NCI-H1436 treated with DMSO at 0.1 percent for 48 hours (cell line): ENCODE measurements at places on chromosomes 3 and 15.

GRCh38 chr3:47429476-47430270 lies 46.1 kb downstream of the SCAP start:
- DNase-seq = no peak

GRCh38 chr3:17052363-17052762 lies 167.6 kb downstream of the PLCL2 start:
- DNase-seq = no peak

DNA sequence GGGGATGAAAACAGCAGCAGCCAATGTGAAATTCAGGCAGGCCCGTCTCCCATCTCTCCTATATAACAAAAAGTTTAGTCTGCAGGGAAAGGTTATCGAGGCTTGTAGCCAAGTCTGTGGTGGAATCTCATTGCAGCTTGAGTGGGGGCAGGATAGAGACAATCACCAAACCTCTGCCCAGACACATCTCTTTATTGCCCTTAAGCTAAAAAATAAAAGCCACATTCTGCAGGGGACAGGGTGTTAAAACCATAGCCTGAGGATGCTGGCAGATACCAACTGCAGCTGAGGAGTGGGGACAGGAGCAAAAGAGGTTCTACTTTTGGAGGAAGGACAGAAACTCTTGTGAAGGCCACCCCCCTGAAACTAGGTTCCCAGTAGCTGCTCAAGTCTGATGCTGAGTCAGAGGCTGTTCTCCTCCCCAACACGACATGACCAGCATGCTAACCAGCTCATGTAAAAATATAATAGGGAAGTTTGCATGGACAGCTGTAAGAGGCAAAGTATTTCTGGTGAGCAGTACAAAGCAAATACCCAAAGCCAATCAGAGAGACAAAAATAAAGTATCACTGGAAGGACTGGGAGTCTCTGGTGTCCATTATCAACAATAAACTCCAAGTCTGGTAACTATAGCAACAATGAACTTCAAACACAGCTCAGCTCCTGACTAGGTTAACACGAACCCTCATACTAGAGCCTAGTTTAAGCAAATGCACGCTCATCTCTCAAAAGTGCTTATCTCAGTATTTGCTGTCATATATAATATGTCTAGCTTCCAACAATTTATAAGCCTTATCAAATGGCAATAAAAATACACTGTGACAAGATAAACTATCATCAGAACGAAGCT lies 362.2 kb upstream of the SLCO3A1 start:
- DNase-seq = no peak

GRCh38 chr3:8341821-8342247 lies 159.8 kb upstream of the LMCD1 start:
- DNase-seq = no peak

GRCh38 chr15:90684281-90684680 lies 32.9 kb upstream of the BLM start:
- DNase-seq = no peak

DNA sequence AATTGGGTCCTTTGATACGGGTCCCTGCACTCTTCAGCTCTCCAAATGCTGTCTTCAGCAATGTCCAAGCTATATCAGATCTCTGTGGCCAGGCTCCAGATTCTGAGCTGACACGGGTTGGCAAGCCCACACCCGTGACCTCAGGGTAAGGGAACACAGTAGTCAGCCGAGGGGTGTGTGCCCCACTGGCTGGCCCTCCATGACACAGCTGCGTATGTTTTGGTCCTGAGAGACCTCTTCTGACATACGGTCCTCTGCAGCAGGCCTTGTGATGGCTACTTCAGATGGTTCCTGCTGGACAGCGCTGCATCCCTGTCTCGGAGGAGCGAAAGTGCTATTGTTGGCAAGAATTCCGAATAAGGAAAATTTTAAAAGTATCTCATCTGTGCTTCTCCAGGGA lies 85.2 kb upstream of the ADAMTS17 start:
- DNase-seq = no peak

DNA sequence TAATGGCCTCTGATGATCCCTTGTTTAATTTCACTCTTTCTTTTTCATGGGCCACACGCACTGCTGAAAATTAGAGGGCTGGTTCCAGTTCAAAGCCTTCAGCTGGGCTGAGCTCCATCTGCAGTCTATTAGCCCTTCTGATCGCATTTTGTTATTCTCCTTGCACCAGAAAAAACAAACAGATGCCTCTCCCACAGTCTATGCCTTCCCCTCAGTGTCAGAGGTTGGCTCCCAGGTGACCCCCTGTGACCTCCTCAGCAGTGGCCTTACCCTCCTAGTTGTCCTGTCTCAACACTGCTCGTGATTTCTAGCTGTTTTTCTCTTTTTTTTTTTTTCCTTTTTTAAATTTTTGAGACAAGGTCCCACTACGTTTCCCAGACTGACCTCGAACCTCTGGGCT lies 77.1 kb upstream of the PRTG start:
- no peak for DNase-seq

GRCh38 chr3:155876503-155876902 lies 6.1 kb downstream of the GMPS start:
- DNase-seq = no peak

DNA sequence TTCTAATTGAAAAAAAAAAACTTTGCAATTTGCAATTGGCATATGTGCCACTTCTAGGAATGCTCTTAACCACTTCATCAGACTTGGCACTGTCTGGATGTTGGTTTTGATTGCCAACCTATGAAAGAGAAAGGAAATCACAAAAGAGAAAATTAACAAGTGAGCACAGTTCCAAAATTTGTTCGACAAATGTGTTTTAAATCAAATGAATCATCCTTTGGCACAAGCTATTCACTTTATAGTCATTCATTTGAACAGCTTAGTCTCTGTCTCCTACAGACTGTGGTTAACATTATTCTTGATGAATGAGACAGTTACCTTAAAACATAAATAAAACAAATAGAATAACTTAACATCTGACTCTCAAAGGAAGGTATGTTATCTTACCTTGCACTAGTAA lies 265.0 kb downstream of the EPHA3 start:
- DNase-seq = no peak

GRCh38 chr3:116188231-116188785 lies 257.0 kb downstream of the LSAMP start:
- DNase-seq = no peak

- DNase-seq = no peak
Measured at GRCh38 chr3:110568246-110568645, 503.4 kb upstream of the NECTIN3 start.

DNA sequence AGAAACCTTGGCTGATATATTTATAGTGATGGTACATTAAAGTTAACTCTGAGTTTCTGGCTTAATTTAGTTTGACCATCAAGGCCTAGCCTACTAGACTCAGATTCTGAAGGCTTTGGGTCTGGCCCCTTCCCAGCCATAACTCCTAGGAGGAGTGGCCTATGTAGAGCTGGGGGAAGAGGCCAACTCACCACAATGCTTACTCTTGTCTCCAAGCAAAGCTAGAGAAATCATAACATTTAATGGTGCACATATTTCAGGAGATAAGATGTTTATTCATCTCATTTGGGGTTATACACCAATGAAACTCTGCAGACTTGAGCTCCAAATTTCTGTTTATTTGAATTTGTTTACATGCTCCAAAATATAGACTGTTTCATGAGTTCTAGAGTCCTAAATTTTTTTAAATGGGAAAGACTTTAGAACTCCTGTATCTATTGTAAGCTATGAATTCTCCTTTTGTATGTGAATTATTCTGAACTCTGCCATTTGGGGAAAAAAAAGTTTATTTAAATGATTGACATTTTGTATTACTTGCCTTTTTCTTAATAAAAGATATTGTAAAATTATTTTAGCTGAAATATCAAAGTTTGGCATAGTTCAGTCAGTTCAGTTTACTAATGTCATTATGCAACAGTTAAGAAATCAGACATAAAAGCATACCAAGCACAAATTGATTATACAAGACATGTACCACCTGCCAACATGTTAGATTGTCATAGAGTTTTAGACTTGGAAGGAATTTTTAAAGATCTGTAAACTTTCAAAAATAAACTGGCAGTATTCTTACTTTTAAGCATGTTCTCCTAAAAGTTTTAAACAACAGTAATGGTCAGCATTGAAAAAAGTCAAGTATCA lies 143.4 kb upstream of the NR2E3 start:
- DNase-seq = no peak

DNA sequence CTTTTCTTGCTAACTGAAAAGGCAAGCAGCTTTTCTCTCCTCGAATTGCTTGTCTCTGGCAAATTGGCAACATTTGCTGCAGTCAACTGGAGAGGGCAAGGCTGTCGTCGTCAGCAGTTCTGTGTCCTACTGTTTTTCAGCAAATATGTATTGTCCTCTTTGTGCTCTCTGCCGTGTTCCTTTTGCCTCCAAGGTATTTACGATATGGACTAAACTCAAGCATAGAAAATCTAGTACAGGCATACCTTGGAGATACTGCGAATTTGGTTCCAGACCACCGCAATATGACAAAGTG lies 558 bp upstream of the SLC30A4 start:
- DNase-seq = no peak

DNA sequence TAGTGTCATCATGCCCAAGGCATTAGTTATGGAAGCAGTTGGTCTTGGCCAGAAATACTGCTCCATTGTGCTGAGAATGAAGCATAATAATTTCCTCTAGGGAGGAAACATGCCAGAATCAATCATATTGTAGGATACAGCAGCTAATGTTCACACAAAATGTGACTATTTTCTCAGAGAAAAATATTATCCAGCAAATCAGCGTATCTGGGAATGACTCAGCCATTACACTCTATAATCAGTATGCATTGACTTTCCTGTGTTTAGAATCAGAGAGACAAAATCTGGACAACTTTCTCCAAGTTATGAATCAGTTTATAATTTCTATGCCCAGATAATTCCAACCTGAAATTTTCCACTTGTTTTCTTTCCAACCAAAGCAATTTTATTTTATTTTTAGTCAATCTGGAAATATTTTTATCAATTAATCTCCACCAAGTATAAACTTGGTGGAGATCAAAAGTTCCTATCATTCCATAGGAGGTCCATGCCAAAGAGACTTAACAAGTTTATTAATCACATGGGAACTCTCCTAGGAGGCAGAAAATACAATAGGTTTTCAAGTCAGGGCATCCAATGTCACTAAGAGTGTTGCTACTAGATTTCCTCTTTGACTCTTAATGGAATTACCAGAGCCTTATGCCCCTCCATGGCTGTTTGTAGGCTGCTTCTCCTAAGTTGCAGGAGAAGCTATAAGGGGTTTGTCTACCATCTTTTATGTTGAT lies 36.4 kb downstream of the SUCNR1 start:
- no peak for DNase-seq

DNA sequence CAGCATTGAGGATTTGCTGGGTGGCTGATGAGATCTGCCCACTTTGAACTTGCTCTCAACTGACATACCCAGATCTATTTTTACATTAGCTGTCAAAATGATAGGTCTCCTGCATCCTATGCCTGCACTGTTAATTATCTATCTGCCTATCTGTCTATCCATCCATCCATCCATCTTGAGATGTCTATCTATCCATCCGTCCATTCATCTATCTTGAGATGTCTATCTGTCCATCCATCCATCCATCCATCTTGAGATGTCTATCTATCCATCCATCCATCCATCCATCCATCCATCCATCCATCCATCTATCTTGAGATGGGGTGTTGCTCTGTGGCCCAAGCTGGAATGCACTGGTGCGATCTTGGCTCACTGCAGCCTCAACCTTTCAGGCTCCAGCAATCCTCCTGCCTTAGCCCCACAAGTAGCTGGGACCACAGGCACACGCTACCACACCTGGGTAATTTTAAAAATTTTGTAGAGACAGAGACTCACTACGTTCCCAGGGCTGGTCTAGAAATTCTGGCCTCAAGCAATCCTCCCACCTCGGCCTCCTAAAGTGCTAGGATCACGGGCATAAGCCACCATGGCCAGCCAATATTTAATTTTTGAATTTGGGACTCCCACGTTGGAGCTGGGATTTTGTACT lies 159.4 kb upstream of the NSMCE3 start:
- no peak for DNase-seq

DNA sequence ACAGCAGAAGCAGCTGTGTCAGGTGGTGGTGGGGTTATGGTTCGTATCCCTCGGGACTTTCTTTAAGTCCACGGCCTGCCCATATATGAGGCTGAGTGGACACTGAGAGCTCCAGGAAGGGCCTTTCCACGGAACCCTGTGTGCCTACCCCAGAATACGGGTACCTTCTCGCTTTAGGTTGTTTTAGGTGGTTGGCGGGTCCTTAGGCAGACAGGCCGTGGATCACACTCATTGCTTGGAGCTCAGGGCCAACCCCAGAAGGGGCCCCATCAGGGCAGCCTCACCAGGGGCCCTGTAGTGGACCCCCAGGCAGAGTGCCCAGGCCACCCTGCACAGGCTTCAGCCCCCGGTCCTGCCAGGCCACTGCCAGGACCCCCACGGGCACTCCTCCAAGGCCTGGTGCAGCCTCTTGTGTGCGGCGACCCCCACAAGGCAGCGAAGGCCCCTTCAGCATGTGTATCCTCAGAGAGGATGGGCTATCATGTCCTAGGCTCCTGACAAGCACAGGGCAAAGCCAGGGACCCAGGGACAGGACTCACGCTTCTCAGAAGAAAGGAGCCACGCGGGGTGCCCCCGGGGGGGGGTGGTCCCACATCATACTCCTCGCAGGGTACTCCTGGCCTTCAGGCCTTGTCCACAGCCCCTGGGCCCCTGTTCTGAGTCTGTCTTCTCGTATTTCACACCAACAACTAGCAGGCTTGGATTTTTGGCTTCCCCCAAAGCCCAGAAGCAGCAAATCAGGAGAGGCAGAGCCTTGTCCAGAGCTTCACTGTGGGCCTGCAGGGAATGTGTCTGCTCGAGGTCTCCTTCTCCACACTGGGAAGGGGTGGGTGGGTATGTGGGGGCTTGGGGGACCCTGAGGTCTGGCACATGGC lies 93.4 kb downstream of the LRRK1 start:
- no peak for DNase-seq

DNA sequence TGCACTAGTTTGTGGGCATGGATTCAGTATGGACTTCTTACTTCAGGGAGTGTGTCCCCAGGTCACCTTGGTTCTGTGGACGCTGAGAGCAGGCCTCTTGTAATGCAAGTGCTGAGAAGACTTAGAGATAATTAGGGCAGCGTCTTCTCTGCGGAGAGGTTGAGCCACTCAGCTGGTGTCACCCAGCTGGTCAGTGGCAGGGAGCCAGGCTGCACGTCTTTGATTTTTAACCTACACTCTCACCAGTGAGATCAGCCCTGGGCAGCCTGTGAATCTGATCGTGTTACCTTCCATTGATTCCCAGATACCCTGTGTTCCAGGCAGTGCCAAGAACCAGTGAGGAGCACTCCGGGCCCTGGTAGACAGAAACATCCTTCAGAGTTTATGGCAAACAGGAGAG lies 92.6 kb downstream of the SLCO3A1 start:
- DNase-seq = no peak
